Activated T-cell treated with anti-CD3 and anti-CD28 coated beads for 48 hours (primary cell): ENCODE measurements at places on chromosomes 6 and 20.

GRCh38 chr6:150894935-150895552, 29.5 kb downstream of the MTHFD1L start:
- DNase-seq = peak; percentile 6

DNA sequence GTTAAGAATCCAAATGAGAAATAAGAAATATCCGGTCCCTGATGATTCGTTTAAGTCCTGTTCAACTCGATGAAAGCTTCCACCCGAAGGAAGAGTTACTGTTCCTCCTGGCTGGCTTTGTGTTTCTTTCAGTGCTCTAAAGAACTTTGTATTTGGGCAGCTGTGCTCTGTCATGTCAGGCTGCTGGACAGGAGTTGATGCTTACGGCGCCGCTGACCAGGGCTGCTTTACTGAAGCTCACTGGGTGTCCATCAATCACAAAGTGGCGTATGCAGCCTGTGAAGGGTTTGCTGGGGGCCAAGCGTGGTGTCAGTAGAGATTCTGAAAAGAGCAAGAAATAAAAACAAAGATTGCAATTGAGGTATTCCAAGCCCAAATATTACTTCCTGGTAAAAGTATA, 21.9 kb downstream of the FAM229B start:
- no peak for DNase-seq

- no peak for DNase-seq
These were observed 71.7 kb downstream of the GRM4 start for GRCh38 chr6:34074064-34074742.

- no peak for DNase-seq
These were observed 68.1 kb downstream of the SLC22A23 start for GRCh38 chr6:3388786-3389185.

GRCh38 chr6:165988302-165988756, 179.3 kb downstream of the TBXT start:
- DNase-seq = no peak

- DNase-seq = no peak
These were observed 28.9 kb upstream of the SLC22A3 start for GRCh38 chr6:160319246-160319645.
